ENCODE measurements at places on chromosomes 3 and 15. TPM values are rescaled to one million over a fixed set of nuclear protein-coding genes. Genes with fewer than 3 reads are reported as not detected.

DNA sequence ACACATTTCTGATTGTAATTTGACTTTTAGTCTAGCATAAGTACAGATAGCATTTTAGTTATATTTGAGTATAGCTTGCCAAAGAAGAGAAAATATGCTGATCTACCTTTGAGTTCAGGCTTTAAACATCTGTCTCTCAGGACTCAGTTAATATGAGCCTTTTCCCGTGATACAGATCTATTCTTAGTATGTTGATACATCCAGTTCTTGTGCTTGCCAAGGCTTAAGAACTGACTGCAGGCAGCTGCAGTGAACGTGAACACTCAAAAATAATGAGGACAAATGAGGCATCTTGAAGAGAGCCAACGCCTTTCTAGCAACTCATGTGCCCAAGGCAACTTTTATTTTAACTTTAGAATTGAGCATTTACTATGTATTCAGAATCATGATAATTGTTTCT lies 325.5 kb downstream of the SI start:
- no peak for DNase-seq

GRCh38 chr3:115623044-115623868 lies at the start of gene GAP43:
GAP43 (plus strand) TSS chr3:115623510; CDS start chr3:115623690, 180 bp downstream.
- DNase-seq: no peak

GRCh38 chr3:189142527-189142926 lies 29.2 kb upstream of the TPRG1 start:
- no peak for DNase-seq

Gene SIN3A
- total RNA-seq: 87.0 TPM

Gene CFAP92
- 4.8 TPM for total RNA-seq

Gene BUB1B
- total RNA-seq: 75.3 TPM

Gene HDC
- total RNA-seq: not detected
